CD4-positive, alpha-beta T cell treated with Interleukin-21 for 1 hour (primary cell): ENCODE measurements at places on chromosomes 16 and 17.
A peak's percentile ranks its signal among the peaks of the same experiment; 100 is the strongest.

DNA sequence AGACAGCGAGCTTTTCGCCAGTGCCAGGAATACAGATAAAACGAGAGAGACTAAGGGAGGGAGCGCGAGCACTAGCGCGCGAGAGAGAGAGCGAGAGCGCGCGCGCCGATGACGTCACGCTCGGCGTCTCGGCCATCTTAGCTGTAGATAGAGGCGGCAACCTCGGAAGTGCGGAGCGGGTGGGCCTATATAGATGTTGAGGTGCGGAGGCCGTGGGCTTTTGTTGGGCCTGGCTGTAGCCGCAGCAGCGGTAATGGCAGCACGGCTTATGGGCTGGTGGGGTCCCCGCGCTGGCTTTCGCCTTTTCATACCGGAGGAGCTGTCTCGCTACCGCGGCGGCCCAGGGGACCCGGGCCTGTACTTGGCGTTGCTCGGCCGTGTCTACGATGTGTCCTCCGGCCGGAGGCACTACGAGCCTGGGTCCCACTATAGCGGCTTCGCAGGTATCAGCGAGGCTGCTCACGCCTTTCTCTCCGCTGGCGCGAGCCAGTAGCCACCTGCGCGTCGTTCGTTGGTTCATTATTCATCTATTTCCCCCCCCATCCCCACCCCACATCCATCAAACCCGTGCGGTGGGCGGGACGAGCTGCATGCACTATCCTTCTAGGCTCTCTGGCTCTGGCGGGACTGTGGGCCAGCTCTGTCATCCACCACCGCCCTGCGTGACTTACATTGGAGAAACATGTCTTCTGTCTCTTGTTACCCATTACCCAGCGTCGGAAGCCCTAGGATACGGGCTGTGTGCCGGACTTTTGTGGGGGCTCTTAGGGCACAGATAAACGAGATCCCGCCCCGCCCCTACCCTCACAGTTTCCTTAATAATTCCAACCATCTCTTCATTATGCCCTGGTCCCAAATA is 795 bp downstream of the CYB5D2 start:
- DNase-seq: peak; percentile 93

- DNase-seq: no peak
Measured at GRCh38 chr17:77546772-77547241, 406.0 kb downstream of the SEC14L1 start.

DNA sequence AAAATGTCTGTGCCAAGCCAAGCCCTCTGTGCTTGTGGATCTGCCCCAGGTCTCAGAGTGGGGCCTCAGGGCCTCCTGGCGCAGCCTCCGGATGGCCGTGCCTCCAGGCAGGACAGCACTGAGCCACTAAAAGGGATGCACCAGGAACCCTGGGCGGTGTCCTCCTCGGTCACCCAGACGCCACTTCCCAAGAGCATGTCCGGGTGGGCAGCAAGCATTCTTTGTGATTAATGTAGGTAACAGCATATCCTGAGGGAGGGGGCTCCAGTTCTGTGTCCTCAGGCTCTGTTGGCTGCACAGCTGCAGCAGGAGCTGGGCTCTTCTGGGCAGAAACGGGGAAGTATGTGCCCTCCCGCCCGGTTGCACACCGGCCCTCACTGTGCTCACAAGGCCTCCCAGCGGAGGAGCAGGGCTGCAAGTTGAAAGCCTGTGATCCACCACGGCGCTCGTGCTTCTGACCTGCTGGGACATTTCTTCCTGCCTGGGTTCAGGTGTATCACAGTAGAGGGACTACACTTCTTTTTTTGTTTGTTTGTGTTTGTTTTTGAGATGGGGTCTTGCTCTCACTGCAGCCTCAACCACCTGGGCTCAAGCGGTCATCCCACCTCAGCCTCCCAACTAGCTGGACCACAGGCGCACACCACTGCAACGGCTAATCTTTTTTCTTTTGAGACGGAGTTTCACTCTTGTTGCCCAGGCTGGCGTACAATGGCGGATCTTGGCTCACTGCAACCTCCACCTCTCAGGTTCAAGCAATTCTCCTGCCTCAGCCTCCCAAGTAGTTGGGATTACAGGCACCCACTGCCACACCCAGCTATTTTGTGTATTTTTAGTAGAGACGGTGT is 37.9 kb upstream of the CHMP6 start:
- no peak for DNase-seq

- DNase-seq: no peak
Measured at GRCh38 chr17:9676820-9677310, 31.5 kb downstream of the USP43 start.

- DNase-seq: no peak
Measured at GRCh38 chr17:65799869-65800268, 238.4 kb upstream of the AXIN2 start.

- DNase-seq: no peak
Measured at GRCh38 chr16:51239196-51239595, 88.1 kb upstream of the SALL1 start.

DNA sequence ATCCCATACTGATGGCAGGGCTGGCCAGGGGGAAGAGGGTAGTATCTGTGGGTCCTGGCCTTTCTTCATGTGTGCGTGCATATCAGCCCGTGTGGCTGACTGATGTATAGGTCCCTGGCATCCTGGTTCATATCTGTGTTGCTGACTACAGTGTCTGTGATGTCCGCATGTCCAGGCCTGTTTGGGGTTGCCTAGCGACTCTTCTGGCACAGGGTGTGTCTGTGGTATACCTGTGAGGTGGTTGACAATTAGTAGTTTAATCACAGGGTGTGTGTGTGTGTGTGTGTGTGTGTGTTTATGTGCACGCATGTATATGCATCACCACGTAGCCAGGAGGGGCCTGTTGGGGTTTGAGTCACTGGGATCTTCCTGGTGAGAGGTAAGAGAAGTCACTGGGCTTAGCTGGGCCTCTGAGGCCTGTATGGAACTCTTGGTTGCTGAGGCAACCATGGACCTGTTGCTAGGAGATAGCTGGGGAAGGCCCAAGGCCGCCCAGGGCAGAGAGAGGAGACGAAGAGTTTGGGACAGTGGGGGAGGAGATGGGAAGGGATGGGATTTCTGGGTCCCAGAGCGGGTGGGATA is 603 bp upstream of the TMEM95 start:
- peak; percentile 27 for DNase-seq

GRCh38 chr17:79707931-79708891 is 22.5 kb upstream of the ENPP7 start:
- peak; percentile 57 for DNase-seq

DNA sequence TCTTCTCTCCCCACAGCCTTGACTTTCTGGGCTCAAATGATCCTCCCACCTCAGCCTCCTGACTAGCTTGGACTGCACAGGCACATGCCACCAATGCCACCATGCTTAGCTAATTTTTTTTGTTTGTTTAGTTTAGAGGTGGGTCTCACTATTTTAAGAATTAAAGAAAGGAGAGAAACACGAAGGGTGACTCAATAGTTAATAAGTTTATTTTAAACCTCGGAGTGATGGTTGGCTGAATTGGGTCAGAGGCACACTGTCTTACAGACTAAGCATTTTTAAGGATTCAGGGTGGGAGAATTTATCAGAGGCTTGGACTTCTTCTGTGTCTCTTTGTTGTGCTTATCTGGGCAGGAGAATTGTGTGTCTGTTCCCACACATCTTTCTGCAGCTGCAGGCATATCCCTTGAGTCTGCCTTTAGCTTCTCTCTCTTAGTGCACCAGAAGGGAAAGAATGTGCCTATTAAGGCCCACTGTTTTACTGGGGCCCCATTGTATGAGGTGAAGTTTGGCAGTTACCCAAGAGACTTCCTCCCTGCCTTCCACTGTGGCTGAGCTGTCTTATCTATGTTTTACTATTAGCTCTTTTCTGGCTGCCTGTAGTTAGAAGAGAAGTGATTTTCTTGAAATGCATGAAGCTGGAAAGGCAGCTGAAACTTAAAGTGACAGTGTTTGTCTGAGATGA is 2172.0 kb downstream of the TP53TG3F start:
- no peak for DNase-seq

GRCh38 chr17:33330877-33331276 is 37.8 kb upstream of the ASIC2 start:
- no peak for DNase-seq

DNA sequence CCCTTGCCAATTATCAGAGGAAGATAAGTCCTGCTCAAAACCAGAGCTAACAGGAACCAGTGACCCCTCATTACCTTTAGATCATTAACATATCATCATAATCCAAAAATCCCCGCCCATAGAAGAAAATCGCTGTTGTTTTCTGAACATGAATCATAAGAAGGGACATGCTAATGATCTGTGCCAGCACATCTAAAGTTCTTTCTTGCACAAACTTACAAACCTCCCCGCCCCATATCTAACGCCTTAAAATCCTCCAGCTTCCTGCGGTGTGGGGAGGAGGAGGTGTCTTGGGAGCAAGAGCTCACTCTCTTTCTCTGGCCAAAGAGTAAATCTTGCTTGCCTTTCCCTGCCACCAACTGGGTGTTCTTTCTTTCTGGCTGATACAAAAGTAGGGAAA is 78.3 kb downstream of the IRX3 start:
- no peak for DNase-seq
